CD4-positive, alpha-beta T cell treated with Interleukin-4 for 4 hours (primary cell): ENCODE measurements at places on chromosomes 1 and 21.

GRCh38 chr1:182671750-182672486, 12.5 kb downstream of the RGS8 start:
- DNase-seq = no peak

DNA sequence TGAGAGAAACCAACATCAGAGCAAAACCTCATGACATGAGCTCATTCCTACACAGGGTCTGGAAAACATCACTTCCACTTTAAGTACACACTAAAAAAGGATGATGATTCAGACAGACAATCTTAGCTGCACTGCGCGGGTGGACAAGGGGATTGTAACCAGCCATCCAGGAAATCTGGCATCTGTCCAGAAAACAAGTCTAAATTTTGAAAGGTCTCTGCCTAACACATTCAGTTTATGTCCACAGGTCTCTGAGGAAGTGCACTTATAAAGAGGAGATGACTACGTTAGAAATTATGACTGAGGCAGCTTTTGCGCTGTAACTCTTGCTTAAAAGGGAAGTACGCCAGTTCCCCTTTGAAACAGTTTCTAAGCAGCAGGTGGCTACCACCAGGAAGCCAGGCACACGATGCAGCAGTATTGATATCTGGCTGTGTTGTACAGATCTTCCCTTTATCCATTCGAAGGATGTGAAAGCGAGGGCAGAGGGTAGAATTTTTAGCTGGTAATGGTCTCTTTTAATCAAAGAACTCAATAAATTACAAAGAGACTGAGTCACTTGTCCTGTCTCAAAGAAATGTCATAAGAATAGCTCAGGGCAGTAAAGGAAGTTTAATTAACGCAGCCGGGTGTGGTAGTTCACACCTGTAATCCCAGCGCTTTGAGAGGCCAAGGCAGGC, 128.0 kb downstream of the SETD4 start:
- peak; percentile 16 for DNase-seq

DNA sequence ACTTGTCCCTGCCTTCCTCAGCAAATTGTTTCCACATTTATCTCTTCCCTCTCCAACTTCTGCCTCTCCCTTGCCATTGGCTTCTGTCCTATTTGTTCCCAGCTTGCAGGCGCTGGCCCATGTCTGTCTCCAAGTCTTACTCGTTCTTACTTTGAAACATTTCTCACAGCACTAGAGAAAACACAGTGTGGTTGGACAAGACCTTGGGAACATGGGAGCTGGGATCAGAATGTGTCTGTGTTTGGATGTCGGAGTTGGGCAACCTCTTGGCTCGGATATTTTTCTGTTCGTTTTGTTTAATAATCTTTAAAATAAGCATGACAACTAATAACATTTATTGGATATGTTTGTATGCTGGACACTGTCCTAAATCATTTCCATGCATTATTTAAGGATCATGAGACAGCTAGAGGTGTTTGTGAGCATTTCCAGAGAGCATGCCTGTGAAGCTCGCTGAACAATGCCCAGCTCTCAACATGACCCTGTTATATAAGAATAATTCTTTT, 5.9 kb upstream of the BRWD1 start:
- DNase-seq = no peak

DNA sequence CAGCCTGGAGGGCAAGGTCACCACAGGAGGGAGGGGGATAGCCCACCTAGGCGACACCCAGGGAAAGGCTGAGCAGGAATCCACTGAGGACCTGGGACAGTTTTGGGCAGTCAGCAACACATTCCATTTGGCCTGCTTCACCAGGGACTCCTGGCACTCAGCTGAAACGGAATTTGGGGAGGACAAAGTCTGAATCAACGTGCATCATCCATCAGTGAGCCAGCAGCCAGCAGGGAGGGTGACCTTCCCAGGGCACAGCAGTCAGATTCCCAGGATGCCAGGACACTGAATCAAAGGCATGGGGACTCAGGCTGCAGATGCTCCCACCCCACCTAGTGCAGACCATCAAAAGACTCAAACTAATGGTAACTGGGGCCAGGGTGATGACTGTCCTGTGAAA, 4.6 kb downstream of the SH3BP5L start:
- DNase-seq = no peak

DNA sequence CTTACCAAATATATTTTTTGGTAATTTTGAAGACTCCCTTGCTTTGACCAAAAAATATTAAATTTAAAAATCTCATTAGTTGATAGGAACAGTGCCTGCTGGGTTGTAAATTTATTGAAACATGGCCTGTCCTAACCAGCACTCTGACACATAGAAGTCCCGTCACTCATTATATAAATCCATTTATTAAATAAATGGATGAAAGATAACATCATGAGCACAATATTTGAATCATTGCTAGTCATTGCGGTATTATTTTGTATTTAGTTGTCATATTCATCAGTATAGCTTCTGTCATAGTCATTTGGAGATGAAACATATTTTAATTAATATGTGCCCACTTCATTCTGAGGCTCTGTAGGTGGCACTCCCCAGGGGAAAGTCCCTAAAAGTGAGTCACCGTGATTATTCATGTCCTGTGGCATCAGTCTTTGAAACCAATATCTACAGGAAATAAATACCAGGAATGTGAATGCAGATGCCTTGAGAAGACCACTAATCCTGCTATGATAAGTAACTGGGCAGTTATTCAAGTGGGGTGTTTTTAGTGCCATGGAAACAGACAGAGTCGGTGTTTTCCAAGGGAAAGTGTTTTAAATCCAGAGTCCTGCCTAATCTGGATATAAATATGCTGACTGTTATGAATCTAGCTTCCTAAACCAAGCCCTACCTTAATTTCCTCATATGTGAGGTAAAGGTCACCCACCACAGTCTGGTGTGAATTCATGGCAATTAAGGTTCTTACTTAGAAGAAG, 302.0 kb downstream of the DUSP10 start:
- DNase-seq = peak; percentile 75

GRCh38 chr1:224333309-224333926, 3.4 kb upstream of the NVL start:
- peak; percentile 73 for DNase-seq

- no peak for DNase-seq
These were observed 23.1 kb downstream of the EIF2D start for GRCh38 chr1:206589206-206589605.

DNA sequence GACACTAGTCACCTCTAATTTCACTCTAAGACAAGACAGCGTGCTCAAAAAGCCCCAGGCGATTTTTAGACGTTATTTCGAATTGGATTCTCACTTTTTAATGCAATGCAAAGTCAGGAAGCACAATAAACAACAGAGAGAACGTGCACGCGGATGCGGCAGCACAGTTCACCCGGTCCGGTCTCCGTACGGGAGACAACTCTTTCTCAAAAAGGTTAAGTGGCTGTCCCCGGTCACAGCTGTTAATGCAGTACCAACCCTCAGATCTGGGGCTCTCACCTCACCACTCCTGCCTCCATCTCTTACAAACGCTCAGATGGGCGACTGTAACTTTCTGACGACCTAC, 1.2 kb downstream of the HP1BP3 start:
- no peak for DNase-seq

GRCh38 chr1:189022015-189022414, 1455.6 kb downstream of the BRINP3 start:
- DNase-seq = no peak

DNA sequence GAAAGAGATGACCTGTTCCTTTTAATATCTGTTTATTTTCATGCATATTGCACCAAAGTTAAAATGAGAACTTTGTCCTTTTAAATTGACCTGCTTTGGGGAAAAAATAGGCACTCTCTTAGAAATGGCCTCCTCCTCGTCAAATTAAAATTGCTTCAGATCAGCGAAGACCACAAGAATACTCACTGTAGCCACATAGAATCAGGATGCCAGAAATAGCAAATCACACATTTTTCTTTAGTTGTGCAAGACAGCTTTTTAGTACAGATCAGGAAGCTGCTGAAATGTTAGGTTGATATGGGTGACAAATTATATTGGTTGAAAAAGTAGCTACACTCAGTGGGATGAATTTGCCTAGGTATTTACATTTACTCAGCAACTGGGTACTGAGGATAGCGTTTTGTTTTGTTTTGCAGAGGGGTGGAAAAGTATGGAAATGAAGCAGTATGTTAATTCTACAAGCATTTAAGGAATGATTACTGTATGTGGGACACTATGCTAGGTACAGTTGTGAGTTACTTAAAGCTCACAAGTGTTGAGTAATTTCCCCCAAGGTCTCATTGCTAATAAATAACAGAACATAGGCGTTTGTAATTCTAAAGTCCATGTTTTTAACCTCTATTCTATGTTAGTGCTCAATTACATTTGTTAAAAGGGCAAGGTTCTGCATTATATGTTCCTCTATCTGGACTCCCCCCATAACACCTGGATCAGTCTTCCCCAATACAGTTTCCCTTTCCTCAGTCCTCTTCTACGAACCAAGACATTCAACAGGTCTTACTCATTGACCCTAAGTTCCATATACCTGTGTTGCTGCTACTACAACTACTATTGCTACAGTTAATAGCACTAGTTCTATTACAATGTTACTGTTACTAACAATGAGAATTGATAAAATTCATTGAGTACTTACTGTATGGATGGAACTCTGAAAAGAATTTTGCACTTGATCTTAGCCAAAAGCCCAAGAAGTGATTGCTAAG, 99.4 kb upstream of the S1PR1 start:
- peak; percentile 49 for DNase-seq

GRCh38 chr1:183896466-183897048, 91.6 kb downstream of the RGL1 start:
- DNase-seq = peak; percentile 2

DNA sequence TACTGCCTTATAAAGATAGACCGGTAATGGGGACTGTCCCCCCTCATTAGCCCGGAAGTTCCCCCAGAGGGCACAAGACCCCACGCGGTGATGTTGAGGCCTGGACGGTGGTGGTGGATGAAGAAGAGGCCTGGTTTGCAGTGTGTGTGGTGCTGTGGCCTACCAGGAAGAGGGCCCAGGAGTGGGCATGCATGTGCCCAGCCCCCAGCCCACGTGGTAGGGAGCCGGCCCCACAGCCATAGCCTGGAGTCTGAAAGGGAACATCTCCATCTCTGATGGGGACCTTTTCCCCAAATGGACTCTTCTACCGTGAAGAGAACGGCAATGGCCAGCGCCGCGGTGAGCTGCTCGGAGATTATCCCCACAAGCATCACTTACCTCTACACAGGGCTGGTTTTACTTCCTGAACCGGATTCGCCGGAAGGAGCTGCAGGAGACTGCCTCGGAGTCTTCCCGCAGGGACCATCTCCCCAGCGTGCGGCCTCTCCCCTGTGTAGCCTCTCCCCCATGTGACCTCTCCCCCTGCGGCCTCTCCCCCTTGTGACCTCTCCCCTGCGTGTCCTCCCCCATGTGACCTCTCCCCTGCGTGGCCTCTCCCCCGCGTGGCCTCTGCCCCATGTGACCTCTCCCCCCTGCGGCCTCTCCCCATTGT, 20.6 kb downstream of the RRP1 start:
- no peak for DNase-seq

DNA sequence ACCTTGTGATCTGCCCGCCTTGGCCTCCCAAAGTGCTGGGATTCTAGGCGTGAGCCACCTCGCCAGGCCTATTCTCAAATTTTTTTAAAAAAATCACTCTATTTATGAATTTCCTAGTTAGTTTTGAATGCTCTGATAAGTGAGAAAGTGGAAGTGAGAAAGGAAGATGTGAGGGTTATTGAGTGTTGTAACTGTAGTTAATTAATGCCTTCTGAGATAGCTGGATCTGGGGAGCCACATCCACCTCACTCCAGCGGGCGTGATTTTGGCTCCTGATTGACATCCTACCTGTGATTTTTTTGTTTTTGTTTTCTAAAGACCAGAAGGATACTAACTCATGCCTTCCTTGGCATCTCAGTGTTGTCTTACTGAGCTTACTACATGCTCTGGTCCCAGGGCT, 65.6 kb downstream of the ST3GAL3 start:
- no peak for DNase-seq

DNA sequence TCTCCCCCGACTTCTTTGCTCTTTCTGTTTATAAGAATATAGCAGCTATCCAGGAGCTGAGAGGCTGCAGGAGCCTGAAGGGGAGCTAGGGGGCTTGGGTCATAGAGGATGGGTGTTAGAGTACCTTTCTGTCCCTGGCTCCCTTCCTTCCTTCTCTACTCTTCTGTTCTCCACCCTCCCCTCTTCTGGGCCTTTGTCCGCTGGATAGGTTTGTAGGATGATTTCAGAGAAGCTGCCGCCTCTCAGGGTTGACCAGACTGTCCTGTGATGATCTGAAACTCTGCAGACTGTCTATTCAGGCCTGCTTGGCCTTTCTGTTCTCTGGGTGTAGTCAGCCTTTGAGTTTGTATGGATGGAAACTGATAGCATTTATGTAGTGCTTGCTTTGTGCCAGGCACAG, 26.3 kb downstream of the PPFIA4 start:
- DNase-seq = no peak

DNA sequence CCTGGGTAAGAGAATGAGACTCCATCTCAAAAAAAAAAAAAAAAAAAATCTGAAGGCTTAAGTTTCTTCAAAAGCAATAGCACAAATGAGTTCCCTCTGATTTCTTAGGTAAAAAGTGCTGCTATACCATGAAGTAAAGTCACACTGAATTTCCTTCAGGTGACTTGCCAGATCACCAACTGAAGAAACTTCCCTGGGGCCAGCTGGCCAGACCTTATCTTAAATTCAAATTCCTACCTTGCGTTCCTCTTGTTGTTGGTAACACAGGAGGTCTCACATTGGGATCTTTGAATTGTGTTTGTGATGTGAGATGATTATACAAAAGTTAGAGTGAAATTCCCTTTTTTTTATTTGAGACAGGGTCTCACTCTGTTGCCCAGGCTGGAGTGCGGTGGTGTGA, 11.8 kb downstream of the INAVA start:
- no peak for DNase-seq

DNA sequence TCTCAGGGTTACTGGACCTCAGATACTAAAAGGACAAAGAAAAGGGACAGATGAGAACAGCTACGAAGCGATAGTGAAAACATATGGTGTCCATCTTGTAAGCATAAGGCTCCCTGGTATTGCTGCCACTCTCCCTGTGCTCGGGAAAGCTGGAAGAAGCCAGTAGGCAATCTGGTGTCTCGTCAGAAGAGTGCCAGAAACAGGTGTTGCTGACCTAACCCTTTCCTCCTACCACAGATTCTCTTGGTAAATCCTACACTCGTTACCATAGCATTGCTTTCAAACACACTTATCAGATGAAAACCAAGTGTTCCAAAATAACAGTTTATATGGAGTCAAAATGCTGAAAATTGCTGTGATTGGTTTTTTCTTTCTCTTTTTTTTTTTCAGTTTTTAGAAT, 146.3 kb downstream of the NRIP1 start:
- DNase-seq = no peak

- DNase-seq = no peak
These were observed 74.7 kb downstream of the NTPCR start for GRCh38 chr1:233025157-233025556.

DNA sequence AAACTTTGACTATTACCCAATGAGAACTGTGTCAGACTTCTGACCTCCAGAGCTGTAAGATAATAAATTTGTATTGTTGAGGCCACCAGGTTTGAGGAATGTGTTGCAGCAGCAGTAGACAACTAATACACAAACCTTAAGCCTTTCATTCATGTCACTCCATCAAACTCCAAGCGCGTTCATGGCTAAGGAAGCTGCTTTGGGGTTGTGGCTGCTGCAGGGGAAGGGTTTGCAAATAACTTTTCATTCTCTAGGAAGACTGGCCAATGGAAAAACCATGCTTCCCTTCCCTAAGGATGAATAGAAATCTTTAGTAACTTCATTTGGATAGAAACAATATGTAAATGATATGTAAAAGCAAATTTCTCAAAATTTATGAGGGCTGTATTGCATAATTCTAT, 170.4 kb downstream of the RHOU start:
- no peak for DNase-seq
